AG10803 (cell line): ENCODE measurements at places on chromosomes 7 and 10.
A peak's percentile ranks its signal among the peaks of the same experiment; 100 is the strongest.

GRCh38 chr10:51063659-51064535, 10.4 kb upstream of the PRKG1 start:
- peak; percentile 63 for DNase-seq

GRCh38 chr10:128629111-128630096, 503.2 kb upstream of the MKI67 start:
- DNase-seq: peak; percentile 12

GRCh38 chr7:121276313-121276712, 52.5 kb upstream of the WNT16 start:
- DNase-seq: no peak

GRCh38 chr10:60916025-60916424, 28.0 kb downstream of the RHOBTB1 start:
- no peak for DNase-seq

DNA sequence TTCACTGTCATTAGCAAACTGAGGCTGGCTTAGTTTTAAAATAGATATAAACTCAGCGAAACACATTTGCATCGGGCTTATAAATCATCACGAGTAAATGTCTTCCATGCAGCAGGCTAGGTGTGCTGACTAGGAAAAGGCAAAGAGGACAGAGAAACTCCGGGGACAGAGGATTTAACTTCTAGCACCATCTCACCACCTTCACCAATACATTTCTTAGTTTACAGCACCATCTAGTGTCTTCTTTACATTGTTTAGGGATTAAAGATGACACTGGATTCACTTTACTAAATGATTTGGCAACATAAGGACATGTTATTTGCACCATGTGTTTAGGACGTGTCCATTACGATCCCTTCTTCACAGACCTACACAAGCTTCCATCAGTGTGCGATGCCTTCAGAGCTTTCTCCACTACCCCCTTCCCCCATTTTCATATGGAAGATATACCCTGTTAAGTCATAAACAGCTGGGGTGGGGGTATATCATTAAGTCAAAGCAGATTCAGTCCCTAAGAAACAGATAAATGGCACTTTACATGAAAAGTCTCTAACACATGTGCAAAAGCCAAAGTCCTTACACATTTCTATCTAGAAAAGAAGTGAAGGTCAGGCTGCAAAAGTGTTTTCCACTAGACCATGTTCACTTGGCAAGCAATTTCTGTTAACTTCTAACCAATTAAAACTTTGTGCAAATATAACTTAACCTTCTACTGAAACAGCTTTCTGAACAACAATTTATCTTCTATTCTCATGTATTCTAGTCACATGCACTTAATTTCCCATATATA, 103.3 kb downstream of the GRB10 start:
- DNase-seq: peak; percentile 57

DNA sequence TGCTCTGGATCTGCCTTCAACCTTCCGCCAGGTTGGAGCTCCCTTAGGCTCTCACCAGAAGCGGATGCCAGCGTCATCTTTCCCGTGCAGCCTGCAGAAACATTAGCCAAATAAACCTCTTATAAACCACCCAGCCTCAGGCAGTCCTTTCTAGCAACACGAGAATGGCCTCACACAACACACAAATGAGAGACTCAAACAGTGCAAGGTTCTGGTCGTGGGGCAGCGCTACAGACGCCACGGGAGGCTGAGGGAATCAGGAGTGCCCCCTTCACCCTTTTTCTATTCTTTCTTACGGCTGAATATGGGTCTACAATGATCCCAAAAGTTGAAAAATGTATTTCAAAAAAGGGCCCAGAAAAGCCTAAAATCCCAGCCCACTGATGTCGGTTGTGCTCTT, 96.4 kb downstream of the FOXL3 start:
- no peak for DNase-seq

DNA sequence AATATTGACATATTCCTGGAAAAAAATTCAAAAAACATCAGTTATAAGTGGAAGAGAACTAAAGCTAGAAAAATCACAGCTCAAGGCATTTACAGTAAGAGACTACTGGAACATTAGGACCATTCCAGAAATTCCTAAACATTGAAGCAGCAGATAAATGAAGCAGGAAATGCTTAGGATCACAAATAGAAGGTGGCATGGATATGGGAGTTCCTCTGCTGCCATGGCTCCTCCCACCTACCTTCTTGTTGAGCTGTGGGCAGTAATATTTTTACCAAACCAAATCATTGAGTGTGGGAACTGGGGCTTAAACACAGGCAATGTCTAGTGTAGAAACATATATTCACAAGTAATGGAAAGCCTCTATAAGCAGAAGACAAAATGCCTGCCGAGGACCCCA, 292.8 kb downstream of the ANKRD7 start:
- DNase-seq: no peak

- no peak for DNase-seq
Observed at GRCh38 chr10:18735711-18736110, 76.5 kb downstream of the ARL5B start.

GRCh38 chr7:150380463-150380862, 1.3 kb downstream of the ZNF775 start:
- DNase-seq: no peak

DNA sequence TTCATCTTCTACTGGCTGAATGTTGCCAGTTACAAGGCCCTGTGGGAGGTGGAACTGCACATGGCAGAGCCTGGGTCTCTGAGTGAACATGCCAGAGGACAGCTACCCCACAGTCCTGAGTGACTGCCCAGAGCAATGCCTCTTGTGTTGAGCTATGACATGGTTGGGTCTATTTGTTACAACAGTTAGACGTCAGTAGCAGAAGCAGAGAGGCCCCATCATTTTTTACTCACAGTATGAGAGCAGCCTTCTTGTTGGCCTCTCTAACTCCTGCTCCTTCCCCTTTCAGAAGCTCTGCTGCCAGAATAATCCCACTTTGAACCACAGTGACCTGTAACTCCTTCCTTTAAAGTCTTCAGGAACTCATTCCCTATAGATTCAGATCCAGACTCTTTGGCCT, 30.8 kb upstream of the NRP1 start:
- DNase-seq: no peak

DNA sequence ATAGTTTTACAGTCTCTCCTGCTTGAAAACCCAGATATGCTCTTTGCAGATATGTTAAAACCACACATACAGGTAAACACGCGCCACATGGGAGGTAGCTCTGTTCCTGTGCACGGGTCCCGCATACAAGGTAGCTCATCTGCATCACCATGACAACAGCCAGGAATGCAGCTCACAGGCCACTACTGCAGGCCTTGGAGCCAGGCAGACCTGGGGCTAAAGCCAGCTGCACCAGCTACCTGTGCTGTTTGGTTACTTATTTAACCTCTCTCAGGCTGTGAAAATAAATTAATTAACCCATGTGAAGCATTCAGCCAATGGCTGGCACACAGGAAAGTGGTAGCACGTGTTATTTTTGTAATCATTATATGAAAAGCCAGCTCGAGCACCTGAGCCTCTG, 428.3 kb downstream of the TNS3 start:
- no peak for DNase-seq

DNA sequence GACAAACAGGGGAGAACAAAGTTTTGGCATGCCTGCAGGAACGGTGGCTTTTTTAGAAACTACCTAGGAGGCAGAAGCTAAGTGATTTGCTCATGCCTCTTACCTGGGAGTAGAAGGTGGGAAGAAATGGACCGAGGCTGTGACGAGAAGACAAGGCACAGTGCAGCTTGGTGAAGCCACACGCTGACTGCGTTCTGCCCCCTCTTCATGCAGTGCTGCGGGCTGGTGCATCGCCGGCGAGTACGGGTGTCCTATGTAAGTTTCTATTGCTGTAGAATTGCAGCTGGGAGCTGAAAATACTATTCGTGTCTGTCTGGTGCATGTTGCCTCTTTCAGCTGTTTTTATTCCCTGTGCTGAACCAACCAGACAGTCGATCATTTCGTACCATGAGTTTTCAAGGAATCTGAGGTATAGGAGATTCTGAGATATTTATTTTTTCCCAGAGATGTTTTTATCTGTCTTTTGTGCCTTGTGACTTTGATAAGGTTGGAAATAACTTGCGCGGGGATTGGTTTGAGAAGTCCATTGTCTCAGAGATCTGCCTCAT, 120.9 kb downstream of the CACNB2 start:
- no peak for DNase-seq

- peak; percentile 27 for DNase-seq
Observed at GRCh38 chr10:17872191-17873091, 63.3 kb downstream of the MRC1 start.

GRCh38 chr7:114659409-114660125, 245.0 kb downstream of the FOXP2 start:
- DNase-seq: no peak

DNA sequence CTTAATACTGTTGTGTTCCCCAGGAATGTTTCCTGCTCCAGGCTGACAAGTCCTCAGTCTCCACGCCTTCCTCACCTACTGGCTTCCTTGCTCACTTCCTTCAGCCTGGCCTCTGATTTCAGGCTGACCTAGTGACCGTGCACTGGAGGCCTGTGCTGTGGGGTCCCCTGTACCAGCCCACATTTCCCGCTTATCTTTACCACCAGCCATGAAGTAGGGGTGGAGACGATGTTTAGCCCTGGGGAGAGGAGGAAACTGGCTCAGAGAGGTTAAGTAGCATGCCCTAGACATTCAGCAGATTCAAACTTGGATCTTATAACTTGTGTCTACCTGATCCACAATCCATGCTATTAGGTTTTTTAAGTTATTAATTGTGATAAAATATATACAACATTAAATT, 4.8 kb upstream of the ZNF488 start:
- DNase-seq: no peak

- DNase-seq: no peak
Observed at GRCh38 chr7:3558400-3558799, 257.3 kb downstream of the SDK1 start.

DNA sequence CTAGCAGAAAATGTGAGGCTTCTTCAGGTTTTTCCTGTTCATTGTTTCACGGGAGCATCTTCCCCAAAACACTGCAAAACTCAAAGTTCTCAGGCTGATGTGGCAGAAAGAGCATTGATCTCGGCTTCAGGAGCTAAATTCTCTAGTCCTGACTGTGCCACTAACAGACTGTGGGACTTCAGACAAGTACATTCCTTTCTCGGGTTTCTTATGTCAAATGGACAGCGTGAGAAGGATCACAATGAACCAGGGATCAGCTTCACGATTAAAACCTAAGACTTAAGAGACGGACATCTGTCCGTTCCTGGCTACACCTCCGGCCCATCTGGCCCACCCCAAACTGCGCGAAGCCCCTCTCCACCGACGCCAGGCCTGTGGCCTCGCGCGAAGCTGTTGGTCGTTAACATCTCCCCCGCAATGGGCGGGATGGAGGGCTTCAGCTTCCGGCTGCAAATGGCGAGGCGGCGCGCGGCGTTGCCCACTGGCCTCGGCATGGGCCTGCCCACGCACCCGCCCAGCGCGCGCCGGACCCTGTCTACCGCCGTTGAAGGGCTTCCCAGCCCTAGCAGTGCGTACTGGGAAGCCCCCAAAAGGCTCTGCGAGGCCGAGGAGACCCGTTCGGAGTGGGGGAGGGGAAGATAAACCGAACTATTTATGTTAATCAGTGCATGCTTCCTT, 549 bp upstream of the DDX50 start:
- DNase-seq: peak; percentile 81

- no peak for DNase-seq
Observed at GRCh38 chr10:122999347-122999746, 9.2 kb downstream of the IKZF5 start.

GRCh38 chr7:22039670-22040069, 94.0 kb upstream of the CDCA7L start:
- no peak for DNase-seq

- no peak for DNase-seq
Observed at GRCh38 chr7:139871820-139872219, 42.8 kb downstream of the TBXAS1 start.

- DNase-seq: peak; percentile 3
Observed at GRCh38 chr7:89029864-89030263, 234.3 kb upstream of the TEX47 start.

- DNase-seq: no peak
Observed at GRCh38 chr10:48667960-48668590, 16.6 kb upstream of the WDFY4 start.
